ENCODE measurements at places on chromosomes 7 and 10. TPM values are rescaled to one million over a fixed set of nuclear protein-coding genes. Genes with fewer than 3 reads are reported as not detected.

DNA sequence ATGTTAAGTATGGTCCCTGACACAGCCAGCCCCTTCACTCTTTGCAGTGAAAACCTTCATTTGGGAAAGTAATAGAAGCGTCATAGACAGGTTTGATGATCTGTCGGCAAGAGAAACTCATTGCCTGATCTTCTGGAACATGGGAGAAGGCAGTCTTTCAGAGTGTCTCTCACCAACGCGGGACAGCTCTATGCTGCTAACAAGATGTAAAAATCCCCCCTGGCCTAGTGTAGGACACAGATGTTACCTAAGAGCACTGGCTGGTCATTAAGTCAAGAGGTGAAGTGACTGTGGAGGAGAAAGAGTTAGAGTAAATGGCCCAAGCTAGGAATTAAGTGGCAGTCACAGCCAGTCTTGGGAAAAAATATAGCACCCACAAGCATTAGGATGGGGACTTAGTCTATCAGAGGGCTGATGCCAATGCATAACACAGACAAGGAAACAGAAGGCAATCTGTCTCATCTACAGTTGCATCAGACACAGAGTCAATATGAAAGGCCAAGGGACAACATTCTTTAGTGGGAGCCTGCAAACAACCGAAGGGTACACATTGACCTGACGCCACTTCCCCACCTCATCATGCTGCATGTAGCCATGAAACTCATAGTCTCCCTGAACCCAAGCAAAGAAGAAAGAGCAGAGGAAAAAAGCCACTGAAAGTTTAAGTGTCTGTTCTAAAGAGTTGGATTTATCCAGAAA, 69.5 kb downstream of the SORCS1 start:
- no peak for DNase-seq

- no peak for DNase-seq
These were observed 32.1 kb downstream of the JCAD start for GRCh38 chr10:30027057-30028005.

DNA sequence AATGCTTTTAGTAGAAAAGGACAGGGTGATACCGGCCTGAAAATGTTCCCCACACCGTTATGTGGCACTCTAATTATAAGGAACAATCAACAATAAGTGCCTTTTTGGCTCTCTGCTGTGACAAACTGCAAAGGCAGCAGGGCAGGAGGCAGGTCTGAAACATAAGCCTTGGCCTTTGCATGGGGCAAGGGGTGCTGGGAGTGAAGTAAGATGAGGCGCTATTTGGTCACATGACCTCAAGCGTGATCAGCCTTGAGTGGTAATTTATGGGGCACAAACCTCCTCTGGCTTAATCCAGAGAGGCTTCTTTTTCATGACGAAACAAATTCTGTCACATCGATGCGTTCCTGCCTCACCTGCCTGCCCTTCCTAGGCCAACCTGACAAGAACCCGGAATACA, 202.7 kb downstream of the TAX1BP1 start:
- DNase-seq, result no peak

GRCh38 chr10:48389272-48389671, 82.8 kb downstream of the MAPK8 start:
- no peak for DNase-seq

GRCh38 chr10:48806342-48806741, 121.7 kb downstream of the WDFY4 start:
- no peak for DNase-seq

GRCh38 chr7:50502947-50503346, 52.8 kb upstream of the FIGNL1 start:
- no peak for DNase-seq

DNA sequence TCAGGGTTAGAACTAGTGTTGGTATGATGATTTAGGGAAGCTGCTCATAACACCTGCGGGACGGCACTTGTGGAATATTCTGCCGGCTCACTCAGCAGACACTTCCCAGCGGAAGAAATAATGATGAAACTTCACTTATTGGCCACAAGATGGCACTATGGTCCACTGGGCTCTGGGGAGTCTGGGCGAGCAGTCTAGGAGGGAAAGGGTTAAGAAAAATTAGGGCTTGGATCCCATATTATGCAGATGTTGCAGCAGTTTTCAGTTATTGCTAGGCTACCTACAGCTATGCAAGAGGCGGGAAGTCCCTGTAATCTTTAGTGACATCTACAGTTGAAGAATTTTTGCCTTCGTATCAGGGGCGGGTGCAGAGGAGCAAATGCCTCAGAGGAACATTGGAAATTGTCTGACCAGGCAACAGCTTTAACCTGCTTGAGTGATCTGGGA, 238.7 kb upstream of the PRSS58 start:
- peak; percentile 51 for DNase-seq

GRCh38 chr10:129589546-129589945, 122.5 kb downstream of the MGMT start:
- no peak for DNase-seq

DNA sequence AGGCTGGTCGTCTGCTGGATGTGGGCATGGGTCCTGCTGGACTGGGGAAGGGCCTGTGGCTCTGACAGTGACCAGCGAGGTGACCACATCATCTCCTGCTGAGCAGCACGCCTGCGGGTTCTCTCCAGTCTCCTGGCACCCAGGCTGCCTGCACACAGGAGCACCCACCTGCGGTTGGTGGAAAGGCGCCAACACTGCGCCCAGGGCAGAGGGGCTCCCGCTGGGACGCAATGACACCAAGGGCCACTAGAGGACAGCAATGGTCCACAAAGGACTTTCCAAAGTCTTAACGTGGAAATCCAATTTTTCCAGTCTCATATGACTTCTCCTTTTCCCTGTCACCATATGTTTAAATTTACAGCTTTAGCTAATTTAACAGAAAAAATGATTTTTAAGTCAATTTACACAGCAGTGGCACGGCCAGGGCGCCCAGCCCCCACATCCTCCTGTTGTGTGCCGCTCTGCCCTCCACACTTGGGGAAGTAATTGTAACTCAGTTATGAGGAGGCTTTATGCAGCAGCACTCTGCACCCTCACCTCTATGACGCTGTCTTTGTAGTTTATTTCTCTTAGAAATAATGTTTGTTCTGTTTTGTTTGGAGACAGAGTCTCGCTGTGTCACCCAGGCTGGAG, 38.1 kb downstream of the CFAP46 start:
- DNase-seq, result peak; percentile 63

- no peak for DNase-seq
These were observed 9.7 kb downstream of the CD36 start for GRCh38 chr7:80648031-80648600.

GRCh38 chr7:148270576-148270975, 320.0 kb upstream of the C7orf33 start:
- no peak for DNase-seq

DNA sequence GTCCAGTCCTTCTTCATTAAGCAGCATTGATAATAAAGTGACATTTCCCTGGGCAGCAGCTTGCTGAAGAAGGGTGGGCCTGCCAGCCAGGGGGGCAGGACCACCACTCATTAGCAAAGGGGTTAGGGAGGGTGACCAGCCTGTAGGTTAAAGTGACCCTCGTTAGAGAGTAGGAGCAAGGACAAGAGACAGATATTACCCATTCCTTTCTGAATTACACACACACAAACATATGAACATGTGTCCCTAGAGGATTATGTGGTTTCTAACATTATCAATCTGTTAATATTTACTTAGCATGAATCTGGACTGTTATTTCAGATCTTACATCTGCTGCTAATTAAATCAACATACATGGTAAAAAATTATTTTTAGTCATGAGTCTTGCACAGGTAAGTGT, 88.9 kb downstream of the CTTNBP2 start:
- no peak for DNase-seq

- no peak for DNase-seq
These were observed 279.9 kb downstream of the WDR11 start for GRCh38 chr10:121131014-121131413.

GRCh38 chr10:129678186-129678585, 211.1 kb downstream of the MGMT start:
- DNase-seq, result no peak

DNA sequence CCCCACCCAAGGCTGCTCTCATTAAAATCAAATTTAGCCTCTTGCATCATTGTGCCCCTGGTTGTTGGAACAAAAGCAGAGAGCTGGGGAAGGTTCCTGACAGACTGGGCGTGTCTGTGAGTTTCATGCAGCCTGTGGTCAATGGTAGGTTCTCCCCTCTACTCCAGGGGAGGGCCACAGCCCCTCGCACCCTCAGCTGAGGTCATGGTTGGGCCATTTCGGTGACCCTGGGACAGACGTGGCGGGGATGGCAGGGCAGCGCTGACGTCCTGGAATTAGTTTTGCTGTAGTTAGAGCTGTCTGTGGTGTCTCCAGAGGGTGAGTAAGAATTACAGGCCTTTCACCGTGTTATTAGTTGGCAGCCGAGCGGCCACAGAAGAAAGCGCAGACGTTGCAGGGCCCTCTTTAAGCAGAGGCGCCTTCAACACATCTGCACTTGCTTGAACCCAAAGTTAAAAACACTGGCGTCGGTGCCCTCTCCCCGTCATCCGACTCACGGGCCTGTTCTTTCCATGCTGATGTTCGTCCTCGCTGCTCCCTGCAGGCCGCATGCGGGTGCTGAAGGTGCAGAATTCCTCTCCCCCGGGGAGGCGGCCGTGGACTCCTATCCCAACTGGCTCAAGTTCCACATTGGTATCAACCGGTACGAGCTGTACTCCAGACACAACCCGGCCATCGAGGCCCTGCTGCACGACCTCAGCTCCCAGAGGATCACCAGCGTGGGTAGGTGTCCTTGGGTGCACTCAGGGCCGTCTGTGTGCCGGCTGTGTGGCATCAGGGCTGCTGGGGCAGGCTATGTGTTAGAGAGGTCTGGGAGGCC, 2.8 kb downstream of the FAM20C start:
- peak; percentile 90 for DNase-seq

DNA sequence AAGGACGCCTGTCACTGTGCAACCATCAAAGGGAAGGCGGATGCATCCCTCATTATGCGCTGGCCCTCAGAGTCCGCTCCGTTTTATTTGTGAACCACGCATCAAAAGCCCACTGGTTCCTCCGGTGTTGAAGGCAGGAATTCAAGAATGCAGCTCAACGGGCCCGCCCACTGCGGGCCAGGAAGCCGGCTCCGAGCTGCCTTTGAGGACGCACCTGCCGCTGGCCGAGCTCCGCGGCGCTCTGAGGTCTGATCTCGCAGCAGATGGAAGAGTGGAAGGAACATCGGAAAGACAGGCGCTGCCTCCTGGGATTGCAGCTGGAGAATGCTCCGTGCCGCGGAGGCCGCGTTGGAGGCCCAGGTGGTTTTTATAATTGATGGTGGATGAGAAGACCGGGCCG, 56.9 kb upstream of the ADGRA1 start:
- DNase-seq, result no peak

- DNase-seq, result no peak
These were observed 10.5 kb downstream of the PLXDC2 start for GRCh38 chr10:19826712-19827111.

DNA sequence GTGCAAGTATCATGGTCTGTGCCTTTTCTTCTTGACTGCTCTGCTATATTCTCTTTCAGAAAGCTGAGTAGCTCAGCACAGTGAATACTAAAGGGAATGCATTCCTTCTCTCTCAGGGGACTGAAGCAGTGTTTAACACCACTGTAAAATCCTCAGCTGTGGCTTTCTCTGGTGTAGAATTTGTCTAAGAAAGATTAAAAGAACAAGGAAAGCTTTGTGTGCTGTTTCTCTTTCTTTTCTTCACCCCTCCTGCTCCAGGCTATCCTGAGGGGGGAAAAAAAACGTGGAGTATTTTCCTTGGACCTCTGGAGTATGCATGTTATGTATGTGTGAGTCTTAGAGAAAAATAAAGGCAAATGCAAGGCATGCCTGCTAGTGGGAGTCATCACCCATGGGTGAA, 383.9 kb downstream of the AUTS2 start:
- peak; percentile 2 for DNase-seq

GRCh38 chr7:69692611-69693010, 94.3 kb downstream of the AUTS2 start:
- no peak for DNase-seq

Gene ZNF277
- 29.6 TPM for total RNA-seq

Gene SPDYE6
- not detected for total RNA-seq

Gene UCMA
- not detected for total RNA-seq

Gene ST8SIA6
- total RNA-seq, result not detected

Gene TUBB8
- total RNA-seq, result not detected

Gene OR2A7
- total RNA-seq, result not detected

Gene STYXL1
- 42.5 TPM for total RNA-seq

Gene GPR15LG
- not detected for total RNA-seq

Gene ITGA8
- not detected for total RNA-seq

Gene WNT8B
- not detected for total RNA-seq

Gene EGR2
- 1.1 TPM for total RNA-seq

Gene DNAJC12
- total RNA-seq, result 0.76 TPM

Gene SEC61A2
- 9.7 TPM for total RNA-seq

Measured in GM23248 (cell line).